SW 1271 (cell line): ENCODE measurements at places on chromosomes 4 and X.

DNA sequence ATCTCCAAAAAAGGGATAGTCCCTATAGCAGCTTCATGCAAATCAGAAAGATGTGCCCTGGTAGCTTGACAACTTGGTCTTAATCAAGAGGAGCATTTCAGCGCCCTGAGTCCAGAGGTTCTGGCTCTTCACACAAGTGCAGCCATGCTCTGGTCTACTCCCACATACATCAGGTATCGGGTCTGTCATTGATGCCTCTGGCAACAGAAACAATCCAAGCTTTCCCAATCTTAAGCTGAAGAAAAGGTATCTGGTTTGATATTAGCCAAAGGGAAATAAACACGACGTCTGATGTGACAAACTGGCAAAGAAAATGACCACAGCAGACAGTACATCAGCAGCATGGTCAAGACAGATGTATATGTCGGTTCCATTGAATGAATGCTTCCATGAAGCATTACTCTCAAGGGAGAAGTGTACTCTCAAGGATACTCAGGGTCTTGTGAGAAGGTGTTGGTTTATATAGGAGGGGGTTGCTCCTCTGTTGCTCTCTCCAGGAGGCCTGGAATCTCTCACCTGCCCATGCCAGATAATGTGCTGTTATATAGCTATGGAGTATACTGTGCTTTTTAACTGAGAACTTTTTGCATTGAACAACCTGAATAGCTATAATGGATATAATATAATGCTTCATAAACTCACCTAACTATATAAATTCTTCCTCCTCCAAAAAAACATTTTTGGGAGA lies 879.6 kb upstream of the PCDH10 start:
- DNase-seq: no peak

GRCh38 chr4:159227378-159227777 lies 124.5 kb downstream of the RAPGEF2 start:
- no peak for DNase-seq

DNA sequence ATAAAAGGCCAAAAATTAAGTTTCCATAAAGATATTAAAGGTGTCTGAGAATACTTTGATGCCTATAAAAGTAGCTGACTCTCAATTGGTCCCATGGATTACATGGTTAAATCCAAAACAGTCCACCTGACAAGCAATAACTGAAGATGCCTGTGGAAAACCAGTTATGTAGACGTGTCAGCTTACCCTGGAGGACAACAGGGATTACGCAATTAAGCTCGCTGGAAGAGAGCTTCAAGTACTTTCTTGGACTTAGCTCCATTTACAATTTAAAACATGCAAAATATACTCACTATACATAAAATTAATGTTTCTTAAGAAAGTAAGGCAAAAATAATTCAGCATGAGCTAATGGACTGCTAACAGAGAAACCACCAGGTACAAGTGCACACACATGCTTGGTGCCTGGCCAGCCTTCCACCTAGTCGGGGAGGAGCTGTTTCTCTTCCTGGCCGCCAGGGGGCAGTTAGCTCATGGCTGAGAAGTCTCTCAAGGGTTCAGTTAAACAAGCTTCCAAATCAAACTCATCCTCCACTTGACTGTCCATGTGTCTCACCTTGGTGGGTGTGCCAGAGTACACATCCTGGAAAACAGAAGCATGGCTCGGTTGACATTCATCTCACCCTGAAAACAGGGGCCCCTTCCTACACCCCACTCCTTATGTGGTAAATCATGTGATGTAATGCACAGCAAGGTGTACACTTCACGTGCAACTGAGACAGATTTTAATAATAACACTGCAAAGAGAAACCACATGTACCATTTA lies 9.2 kb upstream of the FAM53A start:
- DNase-seq: peak; percentile 74

GRCh38 chrX:103941201-103941975 lies 21.0 kb upstream of the TMSB15B start:
- DNase-seq: no peak

DNA sequence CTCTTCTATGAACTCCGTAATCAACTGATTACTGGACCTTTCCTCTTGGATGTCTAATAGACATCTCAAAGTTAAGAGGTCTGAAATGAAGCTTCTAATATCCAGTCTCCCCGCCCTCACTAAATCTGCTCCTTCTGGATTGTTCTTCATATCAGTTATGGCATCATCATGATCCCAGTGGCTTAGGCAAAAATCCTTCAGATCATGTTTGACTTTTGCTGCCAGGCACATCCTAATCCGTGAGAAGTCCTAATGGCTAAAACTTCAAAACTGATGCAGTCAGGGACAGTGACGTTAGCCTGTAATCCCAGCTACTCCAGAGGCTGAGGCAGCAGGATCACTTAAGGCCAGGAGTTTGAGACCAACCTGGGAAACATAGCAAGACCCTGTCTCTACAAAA lies 55.1 kb upstream of the GUCY1A1 start:
- no peak for DNase-seq

- DNase-seq: no peak
Measured at GRCh38 chr4:140239311-140239710, 85.3 kb upstream of the MAML3 start.

DNA sequence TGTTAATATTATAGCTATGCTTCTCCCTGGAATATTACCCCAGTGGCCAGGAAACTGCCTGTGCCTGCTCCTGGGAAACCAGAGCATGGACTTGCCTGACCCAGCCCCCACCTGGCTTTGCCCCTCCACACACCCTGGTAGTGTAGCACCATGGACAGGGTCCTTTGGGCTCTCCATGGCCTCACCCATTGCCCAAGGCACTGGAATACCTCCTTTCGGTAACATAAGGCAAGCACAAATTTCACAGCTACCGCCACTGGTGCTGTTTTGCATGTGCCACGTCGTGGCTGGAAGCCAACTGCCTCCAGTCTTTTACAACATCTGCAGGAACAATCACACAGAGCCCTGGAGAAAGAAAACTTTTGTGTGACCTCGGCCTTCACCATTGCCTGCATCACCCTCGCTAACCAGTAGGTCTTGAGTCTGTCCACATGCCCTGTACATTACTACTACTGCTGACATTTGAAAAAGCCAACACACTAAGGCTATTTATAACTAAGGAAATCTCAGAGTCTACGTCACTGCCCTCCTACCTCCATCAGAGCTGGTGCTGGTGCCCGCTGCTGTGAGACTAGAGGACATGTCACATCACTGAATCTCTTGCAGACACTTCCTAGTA lies 47.7 kb downstream of the HPGD start:
- DNase-seq: no peak

GRCh38 chr4:99413140-99413539 lies 22.0 kb downstream of the ADH7 start:
- DNase-seq: no peak

DNA sequence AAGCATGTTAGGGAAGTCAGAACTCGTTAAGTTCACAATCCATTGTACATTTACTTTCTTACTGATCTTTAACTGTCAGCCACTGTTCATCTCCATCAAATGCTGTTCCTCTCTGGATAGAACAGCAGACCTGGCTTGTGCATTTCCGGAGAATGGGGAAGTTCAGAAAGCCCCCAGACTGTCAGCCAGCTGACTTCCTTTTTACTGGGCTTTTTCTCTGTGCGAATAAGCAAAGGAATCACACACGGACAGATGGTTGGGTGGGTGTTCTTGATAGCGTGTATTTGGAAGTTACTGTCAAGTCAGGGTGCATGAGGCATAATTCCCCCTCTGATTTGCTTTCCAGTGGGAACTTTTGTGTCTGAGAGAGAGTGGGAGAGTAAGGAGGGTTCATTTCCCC lies 56.8 kb downstream of the TSPAN7 start:
- DNase-seq: no peak

DNA sequence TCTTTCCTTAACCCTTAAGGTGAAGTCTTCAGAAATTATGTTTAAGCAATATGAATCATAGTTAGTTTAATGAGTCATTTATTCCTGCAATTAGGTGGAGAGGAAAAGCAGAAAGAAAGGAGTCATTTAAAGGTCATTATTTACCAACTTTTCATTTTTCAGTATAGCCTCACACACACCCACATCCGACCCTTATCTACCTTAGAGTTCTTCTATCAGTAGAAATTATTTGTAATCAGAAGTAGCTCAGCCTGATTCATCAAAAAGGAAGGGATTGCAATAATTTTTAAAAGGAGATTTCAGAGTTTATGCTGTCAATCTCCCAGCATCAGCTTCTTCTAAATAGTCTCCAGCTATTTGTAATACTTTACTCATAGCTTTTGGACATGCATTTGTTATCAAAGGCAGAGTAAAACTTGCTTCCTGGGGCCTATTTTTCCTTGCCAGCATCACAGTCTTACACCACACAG lies 5.9 kb downstream of the ANXA10 start:
- DNase-seq: peak; percentile 9

DNA sequence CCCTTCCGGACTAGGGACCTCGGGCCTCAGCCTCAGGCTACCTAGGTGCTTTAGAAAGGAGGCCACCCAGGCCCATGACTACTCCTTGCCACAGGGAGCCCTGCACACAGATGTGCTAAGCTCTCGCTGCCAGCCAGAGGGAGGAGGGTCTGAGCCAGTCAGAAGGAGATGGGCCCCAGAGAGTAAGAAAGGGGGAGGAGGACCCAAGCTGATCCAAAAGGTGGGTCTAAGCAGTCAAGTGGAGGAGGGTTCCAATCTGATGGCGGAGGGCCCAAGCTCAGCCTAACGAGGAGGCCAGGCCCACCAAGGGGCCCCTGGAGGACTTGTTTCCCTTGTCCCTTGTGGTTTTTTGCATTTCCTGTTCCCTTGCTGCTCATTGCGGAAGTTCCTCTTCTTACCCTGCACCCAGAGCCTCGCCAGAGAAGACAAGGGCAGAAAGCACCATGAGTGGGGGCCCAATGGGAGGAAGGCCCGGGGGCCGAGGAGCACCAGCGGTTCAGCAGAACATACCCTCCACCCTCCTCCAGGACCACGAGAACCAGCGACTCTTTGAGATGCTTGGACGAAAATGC lies at the start of gene WAS:
Gene WAS (plus strand): TSS at position 389 of the 572 bp plus-strand sequence. CDS start 55 bp downstream, at position 444.
- no peak for DNase-seq

DNA sequence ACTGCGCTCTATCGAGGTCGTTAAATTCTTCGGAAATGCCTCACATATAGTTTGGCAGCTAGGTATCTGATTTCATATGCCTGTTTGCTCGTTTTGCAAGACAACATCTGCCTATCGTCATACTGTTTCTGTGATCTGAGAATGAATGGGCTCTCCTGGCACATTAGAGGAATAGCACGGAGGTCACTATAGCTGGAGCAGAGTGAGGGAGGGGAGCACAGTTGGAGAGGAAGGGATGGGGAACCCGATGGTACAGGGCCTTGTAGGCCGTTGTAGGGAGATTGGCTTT lies 552 bp downstream of the IKBKG start:
- DNase-seq: no peak

DNA sequence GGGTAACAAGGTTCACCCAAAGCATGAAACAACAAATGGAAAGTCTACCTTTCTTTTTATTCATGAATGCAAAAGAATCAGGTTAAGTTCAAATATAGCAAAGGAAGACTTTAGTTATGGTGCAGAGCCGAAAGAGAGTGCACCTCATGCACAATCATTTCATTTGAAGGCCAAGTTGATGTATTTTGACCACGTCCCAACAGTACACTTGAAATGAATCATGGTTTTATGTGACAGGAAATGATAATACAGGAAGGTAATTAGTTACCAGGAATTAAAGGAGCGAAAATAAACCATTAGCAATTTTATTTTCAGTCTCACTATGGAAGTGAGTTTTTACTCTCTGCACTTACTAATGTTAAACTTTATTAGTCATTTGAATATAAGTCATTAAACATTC lies 281.2 kb upstream of the DIAPH2 start:
- DNase-seq: no peak

DNA sequence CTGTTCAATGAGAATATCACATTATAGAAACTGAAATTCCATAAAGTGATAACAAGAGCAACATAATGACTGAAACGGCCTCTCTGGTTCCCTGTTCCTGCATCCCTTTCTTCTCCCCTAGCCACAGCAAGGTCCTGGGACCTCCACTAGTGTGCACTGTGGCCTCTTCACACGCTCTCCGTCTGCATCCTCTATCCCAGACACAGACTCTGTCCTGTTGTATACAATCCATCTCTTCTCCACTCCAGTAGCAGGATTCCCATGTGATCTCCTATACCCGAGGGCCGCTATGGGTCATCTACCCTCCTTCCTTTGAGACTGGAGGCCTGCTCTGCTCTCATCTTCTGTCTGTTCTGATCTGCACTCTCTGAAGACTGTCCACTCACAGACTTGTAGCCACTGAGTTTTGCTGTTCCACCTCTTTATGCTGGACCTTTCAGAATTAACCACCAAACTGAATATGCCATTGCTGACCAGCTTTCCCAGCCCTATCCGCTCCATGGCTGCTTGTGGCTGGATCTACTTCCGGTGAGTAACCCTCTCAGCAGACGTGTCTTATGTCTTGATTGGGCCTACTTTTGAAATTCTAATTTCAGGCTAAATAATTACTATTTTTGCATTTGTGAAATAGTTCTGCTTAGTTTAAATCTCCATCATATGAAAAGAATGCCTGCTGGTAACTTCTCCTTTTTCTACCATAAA lies 105.1 kb upstream of the NAP1L5 start:
- DNase-seq: no peak

DNA sequence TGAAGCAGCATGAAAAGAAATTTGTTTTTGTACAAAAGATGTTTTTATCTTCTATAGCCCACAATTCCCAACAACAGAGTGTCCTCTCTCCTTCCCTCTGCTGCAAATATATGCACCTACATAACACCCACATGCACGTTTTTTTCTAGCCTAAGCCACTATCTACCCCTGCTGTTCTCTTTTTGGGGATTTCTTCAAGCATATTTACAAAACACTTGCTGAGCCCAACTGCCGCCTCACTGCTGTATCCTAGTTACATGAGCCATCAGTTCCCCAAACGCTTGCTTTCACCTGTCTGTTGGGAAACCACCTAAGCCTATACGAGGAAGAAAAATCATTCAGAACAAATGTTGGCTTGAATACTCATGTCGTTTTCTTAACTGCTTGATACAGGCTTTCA lies 127.2 kb downstream of the CHRNA9 start:
- no peak for DNase-seq

DNA sequence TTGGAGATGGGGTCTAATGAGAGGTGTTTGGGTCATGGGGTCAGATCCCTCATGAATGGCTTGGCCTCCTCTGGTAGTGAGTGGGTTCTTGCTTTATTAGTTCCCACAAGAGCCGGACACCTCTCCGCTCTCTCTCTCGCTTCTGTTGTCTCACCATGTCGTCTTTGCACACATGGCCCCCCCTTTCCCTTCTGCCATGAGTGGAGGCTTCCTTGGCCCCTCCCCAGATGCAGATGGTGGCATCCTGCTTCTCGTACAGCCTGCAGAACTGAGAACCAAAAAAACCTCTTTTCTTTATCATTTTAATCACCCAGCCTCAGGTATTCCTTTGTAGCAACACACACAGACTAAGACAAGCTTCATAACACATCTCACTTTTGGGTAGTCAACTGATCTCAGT lies 49.6 kb upstream of the SPRY1 start:
- DNase-seq: no peak

GRCh38 chr4:80265571-80266252 lies 752 bp upstream of the FGF5 start:
- no peak for DNase-seq

DNA sequence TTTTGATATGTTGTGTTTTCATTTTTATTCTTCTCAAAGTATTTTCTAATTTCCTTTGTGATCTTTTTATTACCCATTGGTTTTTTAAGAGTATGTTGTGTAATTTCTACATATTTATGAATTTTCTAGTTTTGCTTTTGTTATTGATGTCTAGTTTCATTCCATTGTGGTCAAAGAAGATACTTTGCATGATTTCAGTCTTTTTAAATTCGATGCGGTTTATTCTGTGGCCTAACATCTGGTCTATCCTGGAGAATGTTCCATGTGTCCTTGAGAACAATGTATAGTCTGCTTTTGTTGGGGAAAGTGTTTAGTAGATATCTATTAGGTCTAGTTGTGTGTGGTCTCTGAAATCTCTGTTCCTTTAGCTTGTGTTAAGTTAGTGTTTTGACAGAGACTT lies 46.2 kb downstream of the PPEF1 start:
- no peak for DNase-seq
